ENCODE measurements at places on chromosomes 2 and 18.

DNA sequence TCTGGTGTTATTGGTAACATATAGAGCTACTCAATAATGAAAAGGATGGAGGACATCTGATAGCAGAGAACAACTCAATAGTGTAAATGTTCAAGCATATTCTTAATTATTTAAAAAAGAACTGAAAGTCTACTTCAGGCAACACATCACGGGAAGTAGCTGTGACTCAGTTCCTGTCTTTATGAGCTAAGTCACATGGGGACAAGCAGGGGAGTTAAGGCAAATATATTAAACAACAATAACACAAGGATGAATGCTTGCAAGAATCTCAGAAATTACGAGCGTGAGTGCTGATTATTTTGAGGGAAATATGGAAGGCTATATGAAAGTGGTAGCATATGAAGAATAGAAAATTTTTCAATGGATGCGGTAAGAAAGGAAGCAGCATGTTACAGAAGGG lies 4.0 kb upstream of the HNMT start:
- DNase-seq: no peak

DNA sequence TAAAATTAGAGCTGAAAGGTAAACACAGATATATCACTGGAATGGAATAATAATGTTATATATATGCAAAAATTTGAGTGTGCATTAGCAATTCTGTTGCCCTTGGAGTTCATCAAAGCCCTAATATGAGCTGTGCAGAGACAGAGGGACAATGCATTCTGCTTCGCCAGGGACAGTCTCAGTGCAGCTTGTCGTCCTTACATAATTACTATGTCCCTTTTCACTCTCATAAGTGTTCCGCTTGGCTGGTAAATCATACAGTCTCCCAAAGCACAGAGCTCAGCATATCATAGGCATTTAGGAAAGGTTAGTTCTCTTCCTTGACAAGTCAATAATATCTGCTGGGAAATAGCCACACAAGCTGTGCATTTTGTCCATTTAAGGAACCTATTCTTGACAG lies 30.7 kb downstream of the MAPK4 start:
- no peak for DNase-seq

DNA sequence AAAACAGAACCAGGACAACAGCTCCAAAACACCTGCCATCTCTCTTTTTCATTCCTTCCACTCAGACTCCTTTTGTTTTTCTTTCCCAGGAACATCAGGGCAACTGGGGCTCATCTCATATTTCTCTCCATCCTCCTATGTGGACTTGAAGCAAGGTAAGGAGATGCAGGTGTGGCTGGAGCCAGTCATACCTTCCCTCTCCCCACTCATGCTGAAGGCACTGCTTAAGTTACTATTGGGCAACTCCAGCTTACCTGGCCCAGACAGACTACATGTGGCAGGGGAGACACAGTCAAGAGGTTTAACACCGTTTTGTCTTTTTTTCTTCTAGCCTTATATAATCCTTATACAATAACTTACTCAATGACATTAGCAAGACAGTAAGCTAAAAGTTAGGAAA lies 38.4 kb downstream of the LAMA1 start:
- no peak for DNase-seq

- no peak for DNase-seq
Measured at GRCh38 chr2:60505240-60505879, 48.1 kb downstream of the BCL11A start.

GRCh38 chr2:14284244-14284643 lies 348.3 kb upstream of the LRATD1 start:
- DNase-seq: no peak

DNA sequence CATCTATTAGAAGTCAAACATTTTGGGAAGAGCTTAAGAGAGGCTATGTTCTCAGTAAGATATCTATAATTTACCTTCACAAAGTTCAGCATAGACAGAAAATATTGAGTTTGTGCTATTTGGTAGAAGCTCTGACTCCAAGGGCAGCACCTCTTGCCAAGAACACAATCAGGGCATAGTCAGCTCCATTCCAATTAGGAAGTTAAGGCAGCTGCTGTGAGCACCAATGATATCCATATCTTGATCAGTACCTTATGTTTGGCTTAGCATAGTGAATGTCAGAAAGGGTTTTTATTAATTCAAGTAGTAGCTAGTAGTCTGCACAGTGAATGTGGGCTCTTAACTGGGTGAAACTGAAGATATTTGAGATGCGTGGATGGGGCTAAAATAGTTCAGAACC lies 86.4 kb upstream of the SPRED2 start:
- DNase-seq: no peak

DNA sequence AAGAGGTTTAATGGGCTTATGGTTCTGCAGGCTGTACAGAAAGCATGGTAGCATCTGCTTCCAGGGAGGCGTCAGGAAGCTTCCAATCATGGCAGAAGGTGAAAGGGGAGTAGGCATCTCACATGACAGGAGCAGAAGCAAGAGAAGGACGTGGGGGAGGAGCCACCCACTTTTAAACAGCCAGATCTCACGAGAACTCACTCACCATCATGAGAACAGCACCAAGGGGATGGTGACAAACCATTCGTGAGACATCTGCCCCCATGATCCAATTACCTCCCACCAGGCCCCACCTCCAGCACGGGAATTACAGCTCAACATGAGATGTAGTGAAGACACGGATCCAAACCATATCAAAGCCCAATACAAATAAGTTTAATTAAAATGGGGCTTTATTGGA lies 113.8 kb downstream of the ATL2 start:
- no peak for DNase-seq

DNA sequence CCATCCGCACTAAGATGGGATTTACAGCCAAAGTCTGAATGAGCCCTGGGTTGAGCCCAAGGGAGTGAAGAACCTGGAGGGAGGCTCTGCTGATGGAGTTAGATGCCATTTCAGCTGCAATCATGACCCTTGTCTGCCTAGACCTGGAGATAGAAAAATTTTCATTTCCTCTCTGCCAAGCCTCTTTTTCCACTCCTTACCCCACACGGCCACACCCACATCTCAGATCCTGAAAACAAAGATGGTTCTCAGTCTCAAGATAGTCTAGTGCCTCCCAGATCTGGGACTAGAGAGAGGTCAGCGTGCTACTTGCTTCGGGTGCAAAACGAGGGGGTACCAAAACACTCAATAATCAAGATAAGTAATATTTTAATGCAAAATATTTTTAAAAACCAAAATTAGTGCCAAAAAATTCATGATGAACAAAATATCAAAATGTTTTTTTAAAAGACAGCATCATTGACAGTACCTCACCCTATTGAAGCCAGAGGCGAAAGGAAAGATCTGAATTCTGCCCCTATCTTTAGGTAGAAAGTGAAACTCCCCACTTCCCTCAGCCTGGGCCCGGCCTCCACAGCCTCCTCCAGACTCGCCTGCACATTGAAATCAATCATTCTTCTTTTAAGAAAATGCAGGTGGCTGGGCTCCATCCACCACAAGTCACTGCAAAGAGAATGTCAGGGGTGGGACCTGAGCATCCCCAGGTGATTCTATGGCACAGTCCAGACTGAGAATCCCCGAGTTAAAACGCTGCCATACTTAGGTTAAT lies 57.8 kb upstream of the GPR45 start:
- DNase-seq: no peak

- no peak for DNase-seq
Measured at GRCh38 chr2:119064567-119064966, 94.0 kb downstream of the C1QL2 start.

GRCh38 chr2:241540401-241540770 lies 18.2 kb upstream of the BOK start:
- DNase-seq: no peak

- DNase-seq: no peak
Measured at GRCh38 chr18:25230658-25231326, 121.2 kb downstream of the ZNF521 start.

GRCh38 chr2:162153608-162154224 lies 1.7 kb upstream of the GCG start:
- peak; percentile 47 for DNase-seq

- no peak for DNase-seq
Measured at GRCh38 chr2:23556929-23557328, 171.9 kb downstream of the KLHL29 start.

DNA sequence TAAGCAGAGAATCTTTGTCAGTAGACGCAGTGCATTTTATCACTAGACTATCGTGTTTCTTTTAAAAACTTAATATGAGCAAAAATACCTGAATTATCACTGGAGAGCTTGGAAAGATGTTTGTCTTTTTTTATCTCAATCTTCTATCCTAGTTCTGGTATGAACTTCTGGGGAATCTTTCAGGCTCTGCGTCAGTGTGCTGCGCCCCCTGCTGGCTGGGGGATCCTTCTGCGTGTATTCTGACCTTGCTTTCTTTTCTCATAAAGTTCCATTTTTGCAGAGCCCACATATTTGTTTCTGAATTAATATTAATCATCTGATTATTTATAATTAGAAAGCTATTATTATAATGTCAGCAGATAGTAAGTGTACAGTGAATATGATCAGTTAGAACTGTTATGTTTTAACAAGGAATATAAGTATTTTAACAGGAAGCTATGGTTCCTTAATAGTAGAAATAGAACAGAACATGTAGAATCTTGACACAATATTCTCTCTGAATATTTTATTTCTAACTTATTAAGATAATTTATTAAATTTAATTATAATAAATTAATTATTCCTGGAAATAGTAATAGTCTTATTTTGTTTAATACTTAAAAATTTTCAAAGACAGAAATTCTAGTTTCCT lies 945.0 kb upstream of the CRIM1 start:
- no peak for DNase-seq

DNA sequence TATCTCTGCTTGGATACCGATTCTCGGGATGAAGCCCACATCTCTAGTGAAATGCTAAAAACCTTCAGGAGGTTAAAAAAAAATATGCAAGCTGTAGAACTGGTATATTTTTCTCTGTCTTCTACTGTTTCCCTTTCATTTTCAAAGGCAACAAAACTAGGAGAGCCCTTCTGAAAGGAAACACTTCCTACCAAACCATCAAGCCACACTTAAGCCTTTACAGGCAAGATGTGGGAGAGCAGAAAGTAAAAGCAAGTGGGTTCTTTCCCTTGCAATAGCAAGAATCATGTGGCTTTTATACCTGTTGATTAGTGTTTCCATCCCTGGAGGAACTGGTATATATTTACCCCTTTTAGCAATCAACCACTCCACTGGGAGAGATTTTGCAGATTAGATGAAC lies 147.9 kb upstream of the ACAA2 start:
- DNase-seq: no peak

GRCh38 chr2:204051984-204052556 lies 115.5 kb downstream of the ICOS start:
- no peak for DNase-seq

GRCh38 chr2:26978061-26978596 lies 7.7 kb downstream of the MAPRE3 start:
- DNase-seq: no peak

DNA sequence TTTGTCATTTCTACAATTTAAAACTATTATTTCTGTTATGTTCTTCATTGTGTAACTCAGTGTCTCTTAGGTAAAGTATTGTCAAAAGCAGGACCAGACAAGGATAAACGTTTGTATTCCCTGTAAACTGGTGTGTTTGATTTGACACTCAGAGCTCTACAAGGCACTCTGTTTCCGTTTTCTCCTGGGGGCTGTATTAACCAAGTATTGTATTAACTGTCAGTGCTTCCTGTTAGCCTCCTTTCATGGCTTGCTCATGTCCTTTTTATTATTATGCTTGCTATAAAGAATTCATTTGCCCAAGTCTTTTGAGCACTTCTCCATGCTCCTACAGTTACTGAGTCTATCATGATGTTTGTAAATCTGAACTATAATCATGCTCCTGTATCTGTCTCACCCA lies 323.7 kb downstream of the LPIN1 start:
- DNase-seq: no peak

GRCh38 chr2:74300506-74300905 lies 42.7 kb downstream of the SLC4A5 start:
- DNase-seq: no peak

DNA sequence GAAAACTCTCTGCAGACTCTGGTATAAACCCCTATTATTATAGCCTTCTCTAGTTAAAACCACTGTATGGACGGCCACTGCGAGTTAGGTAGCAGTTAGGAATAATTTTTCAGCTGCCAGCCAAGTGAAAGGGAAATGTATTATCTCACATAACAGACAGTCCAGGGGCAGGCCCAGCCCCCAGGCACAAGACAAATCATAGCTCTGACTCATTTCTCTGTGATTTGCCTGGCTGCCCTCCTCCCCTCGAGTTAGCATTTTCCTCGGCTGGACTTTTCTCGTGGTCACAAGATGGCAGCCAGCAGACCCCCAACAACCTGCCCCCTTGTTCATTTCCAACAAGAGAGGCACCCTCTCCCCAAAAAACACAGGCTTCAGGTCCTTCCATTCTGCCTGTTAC lies 10.5 kb downstream of the VIT start:
- DNase-seq: no peak

GRCh38 chr18:64436111-64436510 lies 287.2 kb upstream of the LINC00305 start:
- no peak for DNase-seq

DNA sequence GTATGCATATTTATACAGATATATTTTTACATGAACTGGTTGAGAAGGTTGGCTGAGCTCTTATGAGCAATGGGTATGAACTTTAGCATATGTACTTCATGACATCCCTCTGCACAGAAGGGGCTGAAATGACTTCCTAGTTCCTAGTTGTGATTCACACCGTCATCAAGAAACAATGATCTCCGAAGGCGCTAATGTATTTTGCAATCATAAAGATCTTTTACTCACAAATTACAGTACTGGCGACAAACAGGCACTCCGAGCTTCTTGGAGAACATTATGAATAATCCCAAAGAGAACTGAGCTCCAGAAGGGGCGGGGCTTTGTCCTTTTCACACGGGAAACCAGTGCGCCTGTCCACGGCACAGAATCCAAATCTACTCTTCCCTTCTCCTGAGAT lies 18.1 kb downstream of the BCL2 start:
- no peak for DNase-seq

- no peak for DNase-seq
Measured at GRCh38 chr2:121664086-121664485, 14.8 kb upstream of the CLASP1 start.

DNA sequence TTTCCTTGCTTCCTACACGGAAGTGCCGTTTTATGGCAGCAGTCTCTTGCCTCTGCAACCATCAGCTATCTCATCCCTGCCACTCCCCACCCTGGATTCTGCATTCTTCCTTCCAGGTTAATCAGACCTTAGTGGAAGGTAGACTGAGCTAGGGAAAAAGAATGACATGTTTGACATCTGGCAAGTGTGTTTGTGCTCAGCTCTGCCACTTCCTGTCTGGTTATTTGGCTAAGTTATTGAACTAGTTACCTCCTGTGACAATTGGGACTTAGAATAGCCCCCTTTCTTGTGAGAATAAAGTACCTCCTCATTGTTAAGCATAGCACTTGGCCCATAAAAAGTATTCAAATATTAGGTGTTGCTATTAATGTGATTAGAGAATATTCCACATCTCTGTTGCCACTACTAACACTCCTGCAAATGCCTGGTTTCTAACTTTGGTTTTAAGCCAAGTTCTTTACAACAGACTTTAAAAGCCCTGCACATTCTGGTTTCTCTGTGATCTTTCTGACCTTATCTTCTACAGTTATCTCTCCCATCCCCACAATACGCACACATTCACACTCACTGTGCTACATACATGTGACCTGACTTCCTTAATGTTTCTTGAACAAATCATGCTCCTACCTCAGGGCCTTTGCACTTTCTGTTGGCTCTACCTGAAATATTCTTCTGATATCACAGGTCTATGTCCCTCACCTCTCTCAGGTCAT lies 10.8 kb upstream of the MAPRE2 start:
- DNase-seq: no peak

All from GM13977 (cell line).